ENCODE measurements at places on chromosomes 3 and 15.
A peak's percentile ranks its signal among the peaks of the same experiment; 100 is the strongest.

DNA sequence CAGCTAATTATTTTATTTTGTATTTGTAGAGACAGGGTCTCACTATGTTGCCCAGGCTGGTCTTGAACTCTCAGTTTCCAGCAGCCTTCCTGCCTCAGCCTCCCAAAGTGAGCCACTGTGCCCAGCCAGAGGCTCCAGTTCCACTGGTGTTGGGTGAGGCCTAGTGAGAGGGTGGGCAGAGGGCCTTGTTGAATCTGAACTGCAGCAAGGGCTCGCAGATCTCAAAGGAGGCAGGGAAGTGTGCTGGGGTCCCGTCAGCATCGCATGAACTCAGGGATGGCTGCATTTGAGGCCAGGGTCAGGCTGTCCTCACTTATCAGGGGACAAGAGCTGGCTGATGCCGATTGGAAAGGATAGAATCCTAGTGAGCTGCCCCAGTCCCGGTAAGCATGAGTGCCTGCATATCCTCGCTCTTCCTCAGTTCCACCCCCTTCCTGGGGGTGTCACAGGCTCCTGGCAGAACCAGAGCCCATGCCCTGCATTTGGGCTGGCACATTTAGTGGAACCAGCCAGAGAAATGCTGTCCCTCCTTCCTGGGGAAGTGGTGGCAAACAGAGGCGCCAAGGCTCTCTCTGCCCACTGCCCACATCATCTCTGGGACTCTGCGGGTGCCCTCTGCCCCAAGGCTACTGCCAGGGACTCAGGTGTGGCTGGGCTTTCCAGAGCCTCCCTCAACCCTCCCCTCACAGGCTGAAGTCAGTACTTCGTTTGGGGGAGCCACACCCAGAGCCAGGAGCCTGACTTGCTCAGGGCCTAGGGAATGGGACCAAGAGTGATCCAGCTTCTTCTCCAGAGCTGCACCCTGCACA lies 24.1 kb downstream of the ALS2CL start:
- no peak for DNase-seq

DNA sequence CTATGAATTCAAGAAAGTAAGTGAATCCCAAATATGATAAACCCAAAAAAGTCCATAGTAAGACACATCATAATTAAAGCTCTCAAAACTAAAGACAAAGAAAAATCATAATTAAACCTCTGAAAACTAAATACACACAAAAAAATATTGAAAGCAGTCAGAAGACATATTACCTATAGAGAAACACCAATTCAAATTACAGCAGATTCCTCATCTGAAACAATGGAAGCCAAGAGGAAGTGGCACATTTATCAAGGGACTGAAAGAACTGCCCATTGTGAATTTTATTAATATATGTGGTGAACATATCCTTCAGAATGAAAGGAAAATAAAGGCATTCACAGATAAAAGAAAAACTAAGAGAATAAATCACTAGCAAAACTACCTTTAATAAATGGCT lies 128.2 kb downstream of the SCAPER start:
- no peak for DNase-seq

DNA sequence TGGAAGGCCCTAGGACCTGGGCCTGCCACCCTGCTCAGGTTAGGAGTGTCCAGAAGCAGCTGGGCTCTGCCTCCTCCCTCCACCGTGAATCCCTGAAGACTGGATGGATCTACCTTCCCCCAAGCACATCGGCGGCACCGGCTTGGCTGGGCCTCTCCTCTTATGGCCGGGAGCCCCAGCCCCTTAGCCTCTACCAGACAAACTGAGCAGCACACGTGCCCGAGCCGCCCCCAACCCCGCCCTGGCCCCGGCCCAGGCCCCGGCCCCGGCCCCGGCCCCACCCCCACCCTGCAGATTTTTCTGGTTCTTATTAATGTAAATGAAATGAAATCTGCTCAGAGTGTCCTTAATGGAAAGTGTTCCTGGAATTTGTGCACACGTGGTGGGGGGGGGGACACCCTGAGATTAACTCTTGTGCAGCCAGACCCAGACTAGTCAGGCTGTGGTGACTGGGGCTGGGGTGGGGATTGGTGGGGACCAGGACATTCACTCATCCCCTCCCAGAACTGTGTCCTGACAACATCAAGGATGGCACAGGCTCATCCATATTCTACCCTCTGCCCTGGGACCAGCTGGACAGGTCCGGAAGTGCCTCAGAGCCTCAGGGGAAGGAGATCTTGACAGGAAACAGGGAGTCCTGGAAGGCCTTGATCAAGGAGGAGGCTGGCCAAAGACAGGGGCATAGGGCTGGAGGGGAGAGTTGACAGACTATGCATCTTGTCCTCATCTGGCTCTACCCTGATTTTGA lies 30.9 kb upstream of the SEMA3F start:
- DNase-seq = no peak

- no peak for DNase-seq
Observed at GRCh38 chr3:141243271-141243707, 11.7 kb downstream of the PXYLP1 start.

GRCh38 chr3:128485282-128486204 lies 7.5 kb downstream of the GATA2 start:
- DNase-seq = no peak

DNA sequence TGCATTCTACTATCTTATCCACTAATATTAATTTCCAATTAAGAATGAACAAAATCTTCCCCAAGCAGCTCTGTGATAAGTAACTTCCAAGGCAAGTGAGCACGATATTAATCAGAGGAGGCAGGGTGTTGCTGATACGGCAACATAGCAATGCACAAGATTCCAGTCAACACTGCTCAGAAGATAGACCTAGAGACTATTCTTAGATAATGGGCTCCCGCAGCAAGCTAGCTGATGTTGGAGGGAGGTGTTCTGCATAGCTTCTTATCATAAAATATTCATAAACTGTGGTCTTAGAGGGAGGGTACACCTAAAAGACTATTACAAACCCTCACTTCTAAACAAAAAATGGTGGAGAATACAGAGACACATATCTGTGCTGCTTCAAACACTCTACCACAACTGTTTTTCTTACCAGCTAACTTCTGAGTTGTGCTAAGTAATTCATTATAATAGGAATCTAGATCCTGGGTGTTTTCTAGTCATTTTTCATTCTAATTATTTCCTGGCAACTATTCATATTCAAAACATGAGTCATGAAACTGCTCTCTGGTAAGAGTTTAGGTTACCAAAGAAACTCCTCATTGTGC lies 382.0 kb upstream of the SOX14 start:
- no peak for DNase-seq

DNA sequence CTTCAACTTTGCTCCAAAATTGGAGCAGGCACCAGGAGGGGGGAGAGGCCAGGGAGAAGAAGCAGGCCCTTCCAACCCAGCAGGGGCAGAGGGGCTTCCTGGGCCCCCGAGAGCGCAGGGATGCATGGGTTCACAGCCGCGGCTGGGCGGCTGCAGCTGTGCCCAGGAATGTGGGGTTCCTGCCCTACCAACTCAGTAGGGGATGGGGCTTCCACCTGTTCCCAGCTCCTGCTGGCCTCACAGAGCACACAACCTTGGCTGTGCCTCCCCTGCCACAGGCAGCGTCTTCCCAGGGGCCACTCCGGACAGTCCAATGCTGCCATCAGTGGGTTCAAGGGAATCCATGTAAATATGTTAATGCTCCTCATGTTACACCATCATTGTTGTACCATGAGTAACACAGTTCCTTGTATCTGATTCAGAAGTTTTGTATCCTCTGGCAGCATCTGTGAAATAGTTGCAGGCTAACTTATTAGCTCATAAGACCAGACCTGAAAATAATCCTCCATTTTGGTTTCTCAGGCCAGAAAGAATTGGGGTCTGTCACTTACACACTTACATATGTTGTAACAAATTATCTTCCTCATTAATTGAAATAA lies 12.1 kb upstream of the SIAH2 start:
- no peak for DNase-seq

- no peak for DNase-seq
Observed at GRCh38 chr3:137582484-137582883, 181.6 kb upstream of the SOX14 start.

- no peak for DNase-seq
Observed at GRCh38 chr3:127145266-127145665, 47.7 kb upstream of the PRR23E start.

- DNase-seq = peak; percentile 46
Observed at GRCh38 chr15:48963524-48964113, at the start of gene SHC4. TSS of gene SHC4 (minus strand) at chr15:48963919. CDS start at chr15:48963015, 904 bp downstream.

- DNase-seq = no peak
Observed at GRCh38 chr3:123342631-123343080, 106.2 kb downstream of the ADCY5 start.

DNA sequence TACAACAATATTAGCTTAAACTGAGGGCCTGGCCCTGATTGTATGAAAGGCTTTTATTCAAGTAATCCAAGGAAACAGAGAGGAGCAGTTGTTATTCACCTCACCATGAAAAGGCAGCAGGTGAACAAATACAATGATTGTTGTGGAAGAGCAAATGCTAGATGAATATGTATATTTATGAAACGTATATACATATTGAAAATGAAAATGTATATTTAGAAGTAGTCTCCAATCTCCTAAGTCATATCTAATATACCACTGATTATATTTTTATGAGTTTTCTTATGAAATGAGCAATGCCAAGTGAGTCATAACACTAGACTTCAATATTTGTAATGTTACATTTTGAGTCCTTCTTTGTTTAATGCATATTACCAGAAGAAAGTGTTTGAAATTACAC lies 116.2 kb upstream of the KCNMB2 start:
- no peak for DNase-seq

- DNase-seq = no peak
Observed at GRCh38 chr15:37516621-37517020, 416.3 kb upstream of the MEIS2 start.

DNA sequence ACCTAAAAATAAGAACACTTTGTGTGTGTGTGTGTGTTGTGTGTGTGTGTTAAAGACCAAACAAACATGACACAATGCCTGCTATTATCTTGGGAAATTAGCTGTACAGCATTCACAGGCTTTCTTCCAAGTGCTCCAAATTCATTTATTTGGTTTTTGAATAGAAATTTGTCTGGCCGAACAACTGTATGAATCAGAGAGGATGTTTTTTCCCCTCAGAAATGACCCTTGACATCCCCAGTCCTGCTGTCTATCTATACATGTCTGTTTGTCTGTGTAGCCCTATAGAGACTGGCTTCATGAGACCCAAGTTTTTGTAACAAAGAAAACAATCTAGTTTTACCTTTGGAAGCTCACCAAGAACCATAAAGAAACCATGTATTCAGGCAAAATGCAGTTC lies 549.8 kb downstream of the NSUN3 start:
- DNase-seq = no peak

GRCh38 chr3:30453360-30454039 lies 152.9 kb upstream of the TGFBR2 start:
- DNase-seq = no peak

DNA sequence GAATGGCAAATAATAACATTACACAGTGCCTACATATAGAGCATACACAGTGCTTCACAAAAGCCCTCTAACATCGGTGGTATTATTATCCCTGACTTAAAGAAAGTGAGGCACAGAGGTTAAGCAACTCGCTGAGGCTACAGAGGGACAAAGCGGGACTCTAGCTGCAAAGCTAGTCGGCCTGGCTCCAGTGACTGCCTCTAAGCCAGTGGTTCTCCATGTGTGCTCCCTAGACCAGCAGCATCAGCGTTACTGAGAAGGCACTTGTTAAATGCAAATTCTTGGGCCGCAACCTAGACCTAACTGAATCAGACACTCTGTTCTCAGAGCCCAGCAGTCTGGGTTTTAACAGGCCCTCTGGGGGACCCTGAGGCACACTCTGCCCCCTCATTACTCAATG lies 33.1 kb upstream of the LIPC start:
- no peak for DNase-seq

All from mucosa of descending colon (tissue), 3 donors.